ENCODE measurements at places on chromosomes 1 and 21.

GRCh38 chr1:33316601-33317000 lies 4.3 kb downstream of the A3GALT2 start:
- DNase-seq: no peak

DNA sequence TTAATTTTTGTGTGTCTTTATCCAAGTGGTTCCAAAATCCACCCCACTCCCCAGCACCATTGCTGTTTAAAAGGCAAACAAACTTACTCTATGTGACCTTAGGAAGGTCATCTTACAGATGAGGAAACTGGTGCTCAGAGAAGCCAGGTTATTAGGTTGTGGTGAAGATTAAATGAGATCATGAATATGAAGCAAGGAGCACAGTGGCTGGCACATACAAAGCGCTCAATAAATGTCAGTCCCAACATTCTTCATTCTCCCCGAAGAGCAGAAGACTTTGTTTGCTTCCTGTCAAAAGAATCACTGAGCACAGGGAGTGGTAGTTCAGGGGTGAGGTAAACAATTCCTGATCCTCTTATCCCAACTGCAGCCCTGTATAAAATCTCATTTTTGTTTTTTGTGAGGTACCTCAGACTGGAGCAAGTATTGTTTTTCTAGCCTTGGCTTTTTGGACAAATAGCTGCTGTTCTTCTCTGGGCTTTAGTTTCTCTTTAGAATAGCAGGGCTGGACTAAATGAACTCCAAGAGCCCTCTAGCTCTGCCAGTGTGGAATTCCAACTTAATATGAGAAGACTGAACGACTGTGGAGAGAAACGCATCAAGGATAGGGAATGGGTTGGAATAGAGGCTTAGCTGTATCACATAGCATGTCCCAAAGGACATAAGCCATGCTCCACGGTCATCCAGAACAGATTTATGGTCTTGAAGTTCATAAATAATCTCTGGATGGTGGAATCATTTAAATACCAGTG lies 455.3 kb upstream of the USP24 start:
- DNase-seq: no peak

GRCh38 chr1:169003864-169004516 lies 102.5 kb upstream of the ATP1B1 start:
- DNase-seq: no peak

DNA sequence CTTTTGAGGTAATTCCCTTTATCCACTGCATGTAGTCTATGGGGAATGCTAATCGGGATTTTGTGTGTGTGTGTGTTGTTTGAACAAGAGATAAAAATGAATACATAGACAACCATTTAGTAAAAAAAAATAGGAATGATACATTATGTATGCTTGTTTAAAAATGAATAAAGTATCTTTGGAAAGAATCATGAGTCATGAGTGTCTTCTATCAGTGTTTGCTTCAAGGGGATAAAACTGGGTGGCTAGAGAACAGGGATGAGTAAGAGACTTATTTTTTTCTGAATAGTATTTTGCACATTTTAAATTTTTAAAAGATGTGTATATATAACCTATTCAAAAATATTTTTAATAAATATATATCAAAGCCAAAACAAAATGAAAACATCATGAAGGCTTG lies 839.4 kb upstream of the ADGRL4 start:
- DNase-seq: no peak

- no peak for DNase-seq
Observed at GRCh38 chr1:38700077-38700470, 159.5 kb downstream of the RRAGC start.

- peak; percentile 90 for DNase-seq
Observed at GRCh38 chr1:89670163-89670562, 37.2 kb downstream of the LRRC8C start.

GRCh38 chr1:161486806-161487741 lies 18.2 kb upstream of the FCGR2A start:
- DNase-seq: peak; percentile 71
